Fibroblast of skin of right quadriceps (primary cell): ENCODE measurements at places on chromosomes 2 and 18.
A peak's percentile ranks its signal among the peaks of the same experiment; 100 is the strongest.

DNA sequence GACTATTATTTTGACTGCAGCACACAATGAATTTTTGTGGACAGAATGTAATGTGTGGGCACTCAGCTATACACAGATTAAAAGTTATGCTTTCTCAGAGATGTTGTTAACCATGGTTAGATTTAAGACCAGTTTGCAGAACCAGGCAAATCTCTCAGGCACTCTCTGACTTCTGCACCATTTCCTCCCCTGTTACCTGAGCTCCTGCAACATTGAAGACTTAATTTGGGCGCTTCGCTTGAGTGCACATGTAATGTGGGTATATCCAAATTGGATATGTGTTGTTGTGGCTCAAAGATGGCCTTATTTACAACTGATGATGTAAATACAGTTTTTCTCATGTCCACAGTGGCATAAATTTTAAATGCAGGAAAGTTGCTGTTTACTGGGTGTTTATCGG lies 469.4 kb downstream of the PTPRM start:
- no peak for DNase-seq

GRCh38 chr2:121596221-121597080 lies 52.8 kb downstream of the CLASP1 start:
- peak; percentile 65 for DNase-seq

DNA sequence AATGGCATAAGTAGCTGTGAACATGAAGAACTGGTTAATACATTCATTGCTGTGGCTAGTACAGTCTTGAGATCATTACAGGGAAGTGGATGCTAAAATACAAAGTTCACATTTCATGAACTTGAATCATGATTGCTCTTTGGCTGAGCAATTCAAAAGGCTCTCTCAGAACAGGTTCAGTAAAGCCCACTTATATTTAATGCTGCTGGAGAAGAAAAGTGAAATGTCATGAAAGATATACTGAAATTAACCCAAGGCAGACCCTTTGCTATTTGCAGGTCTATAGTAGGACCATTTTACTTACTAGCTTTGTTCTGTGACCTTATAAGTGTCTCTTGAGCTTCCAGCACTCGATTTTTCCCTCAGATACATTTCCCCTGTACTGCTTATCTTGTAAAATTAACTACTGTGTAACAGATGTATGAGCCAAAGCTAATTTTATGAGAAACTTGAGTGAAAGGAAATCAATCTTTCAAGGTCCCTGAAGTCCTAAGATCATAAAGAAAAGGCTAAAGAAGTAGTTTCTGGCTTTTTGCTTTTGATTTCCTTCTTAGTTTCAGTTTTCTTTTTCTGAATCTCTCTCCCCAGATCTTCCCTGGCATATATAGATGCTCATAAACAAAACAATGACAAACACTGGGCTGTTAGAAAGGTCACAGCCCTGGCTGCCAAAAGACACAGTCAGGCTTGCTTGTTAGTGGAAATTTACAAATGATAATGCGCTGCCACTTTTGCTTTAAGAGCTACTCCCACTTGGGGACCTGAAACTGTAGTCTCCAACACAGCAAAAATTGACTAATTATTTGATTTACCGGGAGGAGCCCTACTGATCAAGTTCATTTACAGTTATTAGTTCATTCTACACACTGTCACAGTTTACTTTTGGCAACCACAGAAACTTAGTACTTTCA lies 132.7 kb upstream of the XPO1 start:
- DNase-seq = no peak

DNA sequence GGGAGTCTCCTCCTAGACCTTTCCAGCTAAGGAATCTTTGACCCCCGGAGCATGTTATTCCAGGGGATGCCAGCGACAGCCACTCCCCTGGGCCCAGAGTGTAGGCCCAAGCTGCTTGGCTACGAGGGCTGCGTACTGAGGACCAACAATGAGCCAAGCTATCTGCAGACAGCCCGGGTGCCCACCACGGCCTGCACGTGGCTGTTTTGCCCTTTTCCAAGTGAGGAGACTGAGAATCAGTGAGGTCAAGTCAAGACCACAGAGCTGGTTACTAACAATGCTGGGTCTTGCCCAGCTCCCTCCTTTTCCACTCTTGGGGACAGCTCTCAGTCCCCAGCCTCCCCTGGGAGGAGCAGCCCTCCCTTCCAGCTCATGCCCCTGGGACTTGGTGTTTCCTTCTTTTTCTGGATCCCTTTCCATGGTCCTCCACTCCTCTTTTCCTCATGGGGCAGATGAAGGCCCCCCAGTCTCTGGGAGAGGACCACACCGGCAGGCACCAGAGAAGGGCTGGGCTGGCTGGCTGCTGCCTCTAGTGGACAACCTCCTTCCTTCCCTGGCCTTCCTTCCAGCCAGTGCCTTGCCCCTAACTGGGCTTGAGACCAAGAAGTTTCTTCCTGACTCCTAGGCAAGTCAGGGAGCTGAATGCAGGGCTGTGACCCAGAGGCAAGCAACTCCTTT lies 550 bp upstream of the MALL start:
- DNase-seq = peak; percentile 50

DNA sequence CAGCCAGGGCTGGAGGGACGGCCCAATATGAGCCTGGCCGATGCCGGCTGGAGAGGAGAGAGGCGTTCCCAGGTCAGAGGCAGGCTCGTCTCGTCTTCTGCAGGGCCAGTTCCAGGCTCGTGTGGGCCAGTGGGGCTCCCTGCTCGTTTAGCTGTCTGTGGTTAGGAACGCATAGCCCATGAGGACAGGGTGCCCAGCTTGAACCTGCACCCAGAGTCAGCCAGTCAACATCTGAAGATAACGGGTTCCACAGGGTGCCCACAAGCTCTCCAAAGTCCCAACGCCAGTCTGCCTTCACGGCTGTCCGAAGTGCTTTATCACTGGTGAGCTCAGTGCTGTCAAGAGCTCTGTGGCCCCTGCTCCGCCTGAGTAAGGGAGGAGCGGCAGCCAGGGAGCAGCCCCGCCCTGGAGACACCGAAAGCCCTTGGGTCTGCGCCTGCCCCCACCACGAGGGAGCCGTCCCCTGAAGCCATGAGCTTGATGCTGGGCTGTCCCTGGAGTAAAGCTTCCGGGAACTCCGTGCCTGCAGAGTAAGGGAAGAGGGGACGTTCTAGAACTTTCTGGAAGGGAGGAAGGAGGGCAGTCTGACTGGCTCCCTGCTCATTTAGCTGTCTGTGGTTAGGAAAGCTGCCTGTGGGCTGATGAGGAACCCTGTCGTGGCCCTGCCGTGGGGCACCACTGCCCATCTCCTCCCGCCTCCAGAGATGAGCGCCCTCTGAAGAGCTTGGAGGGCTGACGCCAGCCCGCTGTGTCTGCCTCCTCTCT lies 2.7 kb upstream of the HSBP1L1 start:
- DNase-seq = no peak

DNA sequence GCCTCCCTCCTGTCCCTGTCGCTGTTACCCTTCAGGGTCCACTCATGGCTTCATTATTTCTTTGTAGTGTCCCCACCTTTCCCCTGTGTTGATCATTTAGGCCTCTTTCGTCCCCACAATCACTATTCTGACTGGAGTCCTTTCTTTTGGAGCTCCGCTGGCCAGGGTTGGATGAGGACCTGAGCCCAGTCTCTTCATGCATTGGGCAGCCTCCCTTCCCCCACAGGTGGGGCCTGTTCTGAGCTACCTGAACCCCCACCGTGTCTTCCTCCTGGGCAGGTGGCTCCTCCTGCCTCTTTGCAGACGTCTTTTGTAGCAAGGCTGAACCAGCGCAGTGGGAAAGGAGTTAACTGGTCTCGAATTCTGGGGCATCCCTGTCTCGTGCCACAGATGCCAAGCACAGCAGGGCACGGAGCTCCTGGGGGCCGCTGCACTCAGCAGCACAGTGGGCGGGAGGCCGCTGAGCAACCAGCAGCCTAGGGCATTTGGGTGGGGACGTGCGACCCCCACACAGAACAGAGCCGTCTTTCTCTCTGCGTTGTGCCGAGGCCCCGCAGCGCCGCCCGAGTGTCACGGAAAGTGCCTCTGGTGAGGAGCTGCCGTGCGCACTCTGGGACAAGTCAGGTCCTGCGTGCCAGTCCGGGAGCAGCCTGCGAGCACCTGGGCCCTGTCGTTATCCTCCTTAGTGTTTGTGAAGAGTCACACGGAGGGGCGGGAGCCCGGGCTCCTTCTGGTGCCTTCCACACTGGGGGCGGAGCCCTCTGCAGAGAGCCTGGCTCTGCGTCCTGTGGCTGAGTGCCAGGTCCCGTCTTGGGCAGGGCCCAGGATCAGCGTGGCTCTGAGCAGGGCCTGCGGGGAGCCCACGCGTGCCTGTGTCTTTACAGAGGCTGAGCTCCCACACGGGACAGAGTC lies 130.1 kb downstream of the NFATC1 start:
- peak; percentile 10 for DNase-seq

GRCh38 chr2:47313728-47314127 lies 89.2 kb upstream of the MSH2 start:
- DNase-seq = no peak

- no peak for DNase-seq
Observed at GRCh38 chr18:3397031-3397750, 52.8 kb upstream of the TGIF1 start.

- peak; percentile 27 for DNase-seq
Observed at GRCh38 chr2:196546151-196546919, 93.2 kb upstream of the CCDC150 start.

- DNase-seq = peak; percentile 68
Observed at GRCh38 chr18:67794521-67794920, 278.0 kb upstream of the DSEL start.

- peak; percentile 17 for DNase-seq
Observed at GRCh38 chr2:69375494-69376353, 11.3 kb downstream of the GFPT1 start.

DNA sequence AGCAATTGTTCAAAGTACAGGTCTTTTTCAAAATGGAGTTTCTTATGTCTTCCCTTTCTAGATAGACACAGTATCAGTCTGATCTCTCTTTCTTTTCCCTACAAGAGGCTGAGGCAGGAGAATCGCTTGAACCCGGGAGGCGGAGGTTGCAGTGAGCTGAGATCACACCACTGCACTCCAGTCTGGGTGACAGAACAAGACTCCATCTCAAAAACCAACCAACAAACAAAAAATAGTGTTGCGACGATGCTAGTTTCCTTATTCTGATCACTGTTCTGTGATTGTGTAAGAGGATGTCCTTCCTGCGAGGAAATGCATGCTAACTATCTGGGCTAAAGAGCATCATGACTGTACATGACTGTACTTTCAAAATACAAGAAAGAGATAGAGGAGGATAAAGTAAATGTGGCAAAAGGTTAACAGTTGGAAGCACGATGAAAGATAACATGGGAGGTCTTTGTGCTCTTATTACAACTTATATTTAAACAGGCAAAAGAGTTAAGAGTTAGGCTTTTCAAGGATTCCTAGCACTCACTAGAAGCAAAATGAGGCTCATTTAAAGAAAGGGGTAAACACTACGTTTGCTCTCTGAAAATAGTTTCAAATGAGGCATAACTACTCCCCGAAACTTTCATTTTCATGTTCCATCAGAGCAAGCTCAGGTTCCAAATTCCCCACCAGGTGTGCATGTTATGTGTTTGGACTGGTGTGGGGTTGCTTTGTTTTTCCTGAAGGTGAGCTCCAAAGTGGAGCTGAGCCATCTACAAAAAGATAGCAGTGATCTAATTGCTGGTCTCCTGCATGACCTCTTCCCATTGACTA lies 23.8 kb downstream of the SOWAHC start:
- DNase-seq = peak; percentile 26

GRCh38 chr2:214135966-214136365 lies 274.9 kb upstream of the VWC2L start:
- peak; percentile 17 for DNase-seq

GRCh38 chr18:34707670-34708069 lies 2.4 kb upstream of the DTNA start:
- peak; percentile 96 for DNase-seq

DNA sequence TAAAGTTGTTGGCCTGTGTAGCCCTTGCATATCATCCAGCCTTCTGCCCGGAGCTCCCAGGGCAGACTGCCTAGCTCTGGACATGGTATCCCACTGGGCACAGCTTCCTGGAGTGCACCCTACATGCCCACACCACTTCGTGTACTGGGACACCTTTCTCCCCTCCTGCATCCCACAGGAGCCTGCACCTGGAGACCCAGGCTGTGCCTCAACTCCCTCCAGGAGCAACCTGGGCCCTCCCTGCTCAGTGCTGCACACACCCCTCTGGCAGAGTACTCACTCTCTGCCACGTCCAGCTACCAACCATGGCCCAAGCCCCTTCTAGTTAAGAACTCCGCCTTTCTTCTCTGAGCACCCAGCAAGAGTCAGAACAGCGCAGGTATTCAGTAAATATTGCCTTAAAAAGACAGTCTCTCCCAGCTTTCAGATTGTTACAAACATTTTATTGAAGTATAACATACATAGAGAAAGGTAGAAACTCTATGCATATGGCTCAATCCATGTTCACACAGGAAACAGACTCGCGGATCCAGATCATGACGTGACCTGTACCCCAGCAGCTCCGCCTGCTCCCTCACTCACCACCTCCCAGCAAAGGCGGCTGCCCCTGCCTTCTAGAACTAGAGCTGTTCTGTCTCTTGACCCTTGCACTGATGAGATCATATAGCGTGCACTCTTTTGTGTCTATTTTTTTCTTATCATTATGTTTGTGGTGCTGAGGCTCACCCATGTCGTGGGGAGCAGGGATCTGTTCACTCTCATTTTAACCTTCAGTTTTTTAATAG lies 98.4 kb upstream of the MYCN start:
- no peak for DNase-seq

DNA sequence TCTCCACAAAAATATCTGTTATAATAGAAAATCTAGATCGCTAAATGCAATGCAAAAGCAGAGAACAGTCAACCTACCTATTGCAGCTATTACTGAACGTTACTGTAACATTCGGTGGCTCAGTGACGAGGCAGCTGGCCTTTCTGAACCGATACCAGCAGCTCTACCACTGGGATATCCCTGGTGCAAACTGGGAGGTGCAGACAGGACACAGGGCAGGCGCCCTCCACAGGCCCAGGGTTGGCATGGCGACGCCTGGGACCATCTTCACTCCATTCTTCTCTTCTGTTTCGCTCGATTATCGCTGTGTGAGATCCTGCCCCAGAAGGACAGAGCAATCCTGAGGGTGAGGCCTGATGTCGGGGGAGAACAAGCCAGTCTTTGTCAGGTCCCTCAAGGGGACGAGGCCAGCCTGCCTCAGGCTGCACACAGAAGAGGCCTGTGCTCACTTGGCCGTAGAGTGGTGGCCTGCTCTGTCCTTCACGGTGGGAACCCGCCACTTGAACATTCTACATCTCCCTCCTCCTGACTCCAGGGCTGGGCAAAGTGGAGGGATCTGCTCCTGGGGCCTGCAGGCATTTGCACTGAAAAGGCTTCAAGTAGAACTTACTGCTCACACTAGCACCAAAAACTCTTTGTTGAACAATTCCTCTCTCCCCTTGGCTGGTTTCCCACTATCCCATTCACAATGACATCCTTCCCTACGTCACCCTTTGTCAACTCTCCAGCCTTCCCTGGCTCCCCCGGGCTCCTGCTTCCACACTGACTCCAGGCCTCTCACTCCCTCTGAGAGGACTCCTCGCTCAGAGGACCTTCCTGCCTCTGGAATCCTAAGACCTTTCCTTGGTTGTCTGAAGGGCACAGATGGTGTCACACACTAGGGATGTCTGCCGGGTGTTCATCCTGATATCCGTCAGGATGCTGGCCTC lies 49.7 kb downstream of the CYRIA start:
- no peak for DNase-seq

- no peak for DNase-seq
Observed at GRCh38 chr2:188189356-188189755, 102.3 kb upstream of the GULP1 start.

- DNase-seq = no peak
Observed at GRCh38 chr2:151347906-151348305, 9.5 kb upstream of the TNFAIP6 start.

- no peak for DNase-seq
Observed at GRCh38 chr2:86224645-86225355, 25.5 kb downstream of the MRPL35 start.
